SW 1271 (cell line): ENCODE measurements at places on chromosomes 2 and 18.
A peak's percentile ranks its signal among the peaks of the same experiment; 100 is the strongest.

DNA sequence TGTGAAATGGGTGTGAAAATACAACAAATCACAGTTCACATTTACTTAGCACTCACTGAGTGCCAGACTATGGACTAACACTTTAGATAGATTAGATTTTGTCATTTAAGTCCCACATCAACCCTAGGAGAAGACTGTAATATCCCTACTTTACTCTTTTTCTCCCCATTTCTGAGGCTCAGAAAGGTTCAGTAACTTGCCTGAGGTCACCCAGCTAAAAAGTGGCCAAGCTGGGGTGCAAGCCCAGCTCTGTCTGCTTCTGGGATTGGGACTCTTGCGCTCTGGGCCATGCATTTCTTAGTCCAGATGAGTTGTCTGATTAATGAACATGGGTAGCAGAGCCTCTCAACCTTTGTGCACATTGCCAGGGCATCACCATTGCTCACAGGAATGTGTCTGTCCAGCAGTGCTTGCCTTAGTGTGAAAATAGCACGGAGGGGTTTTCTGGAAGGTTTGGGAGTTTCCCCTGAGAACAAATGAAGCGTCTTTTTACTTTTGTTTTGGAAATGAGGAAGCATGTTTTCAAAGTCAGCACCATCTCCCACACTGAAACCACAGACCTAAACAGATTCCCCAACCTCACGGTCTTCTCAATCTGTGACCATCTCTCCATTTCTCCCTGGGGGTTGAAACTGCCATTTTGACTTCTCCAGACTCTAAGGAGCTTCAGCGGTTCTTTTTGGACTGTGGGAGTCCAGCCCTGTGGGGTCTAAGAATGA lies 31.9 kb downstream of the NRP2 start:
- no peak for DNase-seq

DNA sequence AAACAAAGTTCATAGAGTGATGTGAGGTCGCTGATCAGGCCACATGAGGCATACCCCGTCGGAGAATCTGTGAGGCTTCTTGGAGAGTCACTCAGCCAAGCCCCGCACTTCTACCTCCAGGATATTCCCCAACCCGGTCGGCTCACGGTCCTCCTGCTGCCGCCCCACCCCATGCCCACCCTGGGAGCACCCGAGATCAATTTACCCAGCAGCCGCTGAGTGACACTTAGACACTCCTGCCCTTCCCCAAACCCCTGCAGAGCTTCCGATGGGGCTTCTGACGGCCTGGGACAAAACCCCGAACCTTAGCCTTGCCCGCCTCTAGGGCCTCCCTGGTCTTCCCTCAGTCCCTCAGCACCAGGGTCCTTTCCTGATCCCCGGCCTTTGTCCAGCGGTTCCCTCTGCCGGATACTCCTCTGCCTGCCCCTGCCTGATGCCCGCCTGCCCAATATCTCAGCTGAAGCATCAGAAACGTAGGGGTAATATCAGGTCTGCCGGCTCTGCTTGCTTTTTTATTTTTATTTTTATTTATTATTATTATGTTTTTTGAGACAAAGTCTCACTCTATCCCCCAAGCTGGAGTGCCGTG lies 18.9 kb upstream of the OTOS start:
- no peak for DNase-seq

- peak; percentile 2 for DNase-seq
These were observed 46.9 kb upstream of the LAMA1 start for GRCh38 chr18:7164323-7165004.

GRCh38 chr2:213261237-213261636 lies 23.0 kb upstream of the SPAG16 start:
- DNase-seq, result no peak

- DNase-seq, result no peak
These were observed 165.0 kb upstream of the SESTD1 start for GRCh38 chr2:179429597-179429996.

- DNase-seq, result no peak
These were observed 165.0 kb downstream of the ANKRD44 start for GRCh38 chr2:197145471-197146056.

DNA sequence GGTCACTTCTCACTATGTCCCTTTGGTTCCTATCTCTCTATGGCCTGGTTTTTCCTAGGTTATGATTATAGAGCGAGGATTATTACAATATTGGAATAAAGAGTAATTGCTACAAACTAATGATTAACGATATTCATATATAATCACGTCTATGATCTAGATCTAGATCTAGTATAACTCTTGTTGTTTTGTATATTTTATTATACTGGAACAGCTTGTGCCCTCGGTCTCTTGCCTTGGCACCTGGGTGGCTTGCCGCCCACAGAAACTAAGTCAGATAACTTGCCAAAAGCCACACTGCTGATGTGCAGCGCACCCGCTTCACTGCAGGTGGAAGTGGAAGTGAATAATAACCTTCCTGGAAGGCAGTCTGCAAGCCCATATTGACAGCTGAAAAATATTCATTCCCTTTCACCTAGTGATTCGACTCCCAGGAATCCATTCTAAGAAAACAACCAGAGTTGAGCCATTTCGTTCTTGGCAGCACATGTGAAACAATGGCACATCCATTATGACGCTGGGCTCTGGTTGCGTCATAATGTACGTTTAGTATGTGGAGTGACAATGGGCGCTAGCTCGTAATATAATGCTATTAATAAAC lies 725 bp upstream of the ANKRD53 start:
- DNase-seq, result peak; percentile 20

GRCh38 chr2:161844822-161845221 lies 220.6 kb downstream of the SLC4A10 start:
- no peak for DNase-seq

DNA sequence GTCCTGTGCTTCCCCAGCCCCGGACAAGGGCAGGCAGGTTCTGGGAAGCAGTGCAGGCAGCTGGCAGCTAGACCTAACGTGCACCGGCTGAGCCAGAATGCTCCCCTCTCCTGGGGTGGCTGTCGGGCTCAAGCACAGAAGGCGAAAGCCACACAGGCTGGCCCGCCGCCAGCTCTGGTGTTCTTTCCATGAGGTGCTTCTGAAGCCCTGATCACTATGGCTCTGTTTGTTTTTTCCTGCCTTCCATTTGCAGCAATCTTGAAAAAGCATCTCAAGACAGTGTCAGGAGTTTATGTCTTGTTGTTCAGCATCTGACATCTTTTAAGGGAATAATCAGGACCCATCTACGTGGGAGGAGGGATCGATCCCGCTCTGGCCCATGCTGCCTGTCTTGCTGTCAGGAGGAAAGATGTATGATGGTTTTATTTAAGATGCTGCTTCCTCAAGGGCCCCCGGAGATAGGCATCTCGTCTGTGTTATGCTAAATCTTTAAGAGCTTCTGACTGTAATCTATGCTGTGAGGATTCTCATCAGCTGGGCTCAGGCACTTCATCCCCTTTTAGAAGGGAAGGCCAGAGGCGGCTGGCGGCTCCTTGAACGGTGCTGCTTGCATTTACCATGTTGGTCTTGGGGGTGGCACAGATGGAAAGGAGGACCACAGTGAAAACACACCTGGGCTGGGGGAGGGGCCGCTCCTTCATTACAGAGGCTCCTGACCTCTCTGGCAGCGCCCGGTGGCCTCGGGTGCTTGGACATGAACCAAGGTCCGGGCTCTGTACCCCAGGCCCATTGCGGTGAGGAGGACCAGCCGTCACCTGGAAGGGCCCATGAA lies 118.5 kb upstream of the HDAC4 start:
- DNase-seq, result no peak

- DNase-seq, result no peak
These were observed 657.8 kb upstream of the LINC00305 start for GRCh38 chr18:64806691-64807090.
